ENCODE measurements at places on chromosomes 7 and 10. TPM values are rescaled to one million over a fixed set of nuclear protein-coding genes. Genes with fewer than 3 reads are reported as not detected.

The NYAP1 gene
- 0.32 TPM for polyA plus RNA-seq

The CYP26C1 gene
- polyA plus RNA-seq, result 0.01 TPM

The GNAT3 gene
- polyA plus RNA-seq, result not detected

The PAX4 gene
- polyA plus RNA-seq, result not detected

The GUSB gene
- polyA plus RNA-seq, result 24.1 TPM

The MACC1 gene
- 5.6 TPM for polyA plus RNA-seq

The GNGT1 gene
- not detected for polyA plus RNA-seq

The VPS50 gene
- 4.9 TPM for polyA plus RNA-seq

The TAC1 gene
- not detected for polyA plus RNA-seq

The C1QL3 gene
- polyA plus RNA-seq, result not detected

The FBXO24 gene
- polyA plus RNA-seq, result 0.81 TPM

The ETV1 gene
- polyA plus RNA-seq, result 0.65 TPM

The PIP gene
- polyA plus RNA-seq, result not detected

The BMPR1A gene
- polyA plus RNA-seq, result 2.5 TPM

The NME8 gene
- 0.25 TPM for polyA plus RNA-seq

The ASB10 gene
- 0.01 TPM for polyA plus RNA-seq

The BMPER gene
- 0.19 TPM for polyA plus RNA-seq

The DPCD gene
- polyA plus RNA-seq, result 28.3 TPM

The LRRC4 gene
- 2.1 TPM for polyA plus RNA-seq

The SLC18A3 gene
- not detected for polyA plus RNA-seq

The MLXIPL gene
- 2.5 TPM for polyA plus RNA-seq

The TMEM225B gene
- 0.96 TPM for polyA plus RNA-seq

The BAMBI gene
- polyA plus RNA-seq, result 0.59 TPM

The ZNF107 gene
- polyA plus RNA-seq, result 2.5 TPM

The SDK1 gene
- polyA plus RNA-seq, result 0.33 TPM

The AOC1 gene
- polyA plus RNA-seq, result 0.75 TPM

The NCAPG2 gene
- 4.9 TPM for polyA plus RNA-seq

The ZPBP gene
- not detected for polyA plus RNA-seq

The MSMB gene
- polyA plus RNA-seq, result 0.59 TPM

The FXYD4 gene
- polyA plus RNA-seq, result not detected

The VSTM2A gene
- polyA plus RNA-seq, result not detected

The GPRIN2 gene
- 3.1 TPM for polyA plus RNA-seq

The CFAP70 gene
- polyA plus RNA-seq, result 1.2 TPM

The TFPI2 gene
- 0.38 TPM for polyA plus RNA-seq

The FKBP6 gene
- polyA plus RNA-seq, result not detected

The TRIL gene
- 0.55 TPM for polyA plus RNA-seq

The ZNF425 gene
- 1.9 TPM for polyA plus RNA-seq

The CDNF gene
- 0.64 TPM for polyA plus RNA-seq

The SEPHS1 gene
- polyA plus RNA-seq, result 15.8 TPM

The NUTM2E gene
- 0.13 TPM for polyA plus RNA-seq

The GRM3 gene
- 0.05 TPM for polyA plus RNA-seq

The LEP gene
- 0.02 TPM for polyA plus RNA-seq

The SERPINE1 gene
- 1.3 TPM for polyA plus RNA-seq

The CNPY1 gene
- polyA plus RNA-seq, result not detected

The TFR2 gene
- 0.41 TPM for polyA plus RNA-seq

The ASNS gene
- 28.8 TPM for polyA plus RNA-seq

The TRPV5 gene
- not detected for polyA plus RNA-seq

The HSPA12A gene
- 1.7 TPM for polyA plus RNA-seq

The LRRD1 gene
- polyA plus RNA-seq, result 0.01 TPM

The GLI3 gene
- polyA plus RNA-seq, result 1.8 TPM

The PRLHR gene
- 0.01 TPM for polyA plus RNA-seq

The TBATA gene
- not detected for polyA plus RNA-seq

The CFAP46 gene
- polyA plus RNA-seq, result 0.73 TPM

The CFAP43 gene
- 0.04 TPM for polyA plus RNA-seq

The ACBD5 gene
- 6.8 TPM for polyA plus RNA-seq

The SEMA3E gene
- 0.14 TPM for polyA plus RNA-seq

The C7orf33 gene
- polyA plus RNA-seq, result not detected

The CABCOCO1 gene
- polyA plus RNA-seq, result not detected

Data from esophagus (tissue), 2 donors.